ENCODE measurements at places on chromosomes 1 and 21.

DNA sequence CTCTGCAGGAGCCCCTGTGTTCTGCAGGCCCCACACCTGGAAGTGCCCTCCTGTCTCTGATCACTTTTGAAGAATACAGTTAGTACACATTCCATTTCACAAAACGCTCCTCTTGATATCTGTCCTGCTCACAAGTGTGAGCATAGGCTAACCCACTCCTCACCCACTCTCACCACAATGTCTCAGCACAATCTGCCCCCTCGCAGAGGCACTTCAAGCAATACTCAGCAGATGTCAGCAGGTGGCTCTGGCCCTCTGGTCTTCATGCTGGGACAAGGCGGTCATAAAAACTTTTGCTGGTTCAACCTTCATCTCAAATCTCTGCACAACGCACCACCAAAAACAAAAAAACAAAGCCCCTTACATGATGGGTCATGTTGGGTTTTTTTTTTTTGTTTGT, 671.2 kb downstream of the MATN1 start:
- DNase-seq, result no peak

GRCh38 chr1:172154551-172154950, 265.9 kb upstream of the C1orf105 start:
- DNase-seq, result no peak

- no peak for DNase-seq
Measured at GRCh38 chr1:172627702-172628101, 31.2 kb upstream of the FASLG start.

DNA sequence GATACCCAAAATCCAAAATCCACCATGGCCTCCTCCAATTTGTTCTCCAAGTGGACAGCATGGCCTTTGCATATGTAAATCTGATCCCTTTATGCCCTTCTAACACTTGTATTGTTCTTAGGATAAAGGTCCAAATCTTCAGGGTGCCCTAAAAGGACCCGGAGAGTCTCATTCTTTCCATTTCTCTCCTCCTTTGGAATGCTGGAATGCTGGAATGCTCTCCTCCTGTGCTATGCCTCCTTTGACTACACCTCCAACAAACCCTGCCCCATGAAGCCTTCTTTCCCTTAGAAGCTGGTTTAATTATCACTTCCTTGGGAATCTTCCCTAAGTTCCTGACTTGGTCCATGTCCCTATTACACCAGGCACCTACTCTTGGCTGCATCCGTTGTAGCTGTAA, 484.8 kb upstream of the RUNX1 start:
- DNase-seq, result no peak

DNA sequence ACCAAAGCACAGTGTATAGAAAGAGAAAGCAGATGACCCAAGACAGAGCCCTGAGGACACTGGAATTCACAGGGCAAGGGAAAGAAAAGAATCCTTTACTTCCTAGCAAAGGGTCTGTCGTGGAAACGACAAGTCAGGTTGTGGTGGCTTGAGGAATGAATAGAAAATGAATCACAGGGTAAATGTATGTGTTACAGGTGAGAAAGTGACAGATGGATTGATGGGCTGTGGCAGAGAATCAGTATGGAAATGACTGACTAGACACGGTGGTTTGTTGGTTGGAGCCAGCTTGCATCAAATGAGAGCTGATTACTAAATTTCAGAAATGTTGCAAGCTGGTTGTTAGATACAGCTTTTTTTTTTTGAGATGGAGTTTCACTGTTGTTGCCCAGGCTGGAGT, 46.9 kb downstream of the PTP4A2 start:
- no peak for DNase-seq

- DNase-seq, result no peak
Measured at GRCh38 chr1:117683571-117684285, 77.9 kb downstream of the TENT5C start.

- no peak for DNase-seq
Measured at GRCh38 chr1:12372180-12372579, 142.3 kb downstream of the VPS13D start.

- no peak for DNase-seq
Measured at GRCh38 chr1:241142493-241142892, 214.5 kb downstream of the RGS7 start.

All from NCI-H2171 (cell line).